Skin of body (tissue), 3 donors: ENCODE measurements at places on chromosomes 16 and 17. TPM values are rescaled to one million over a fixed set of nuclear protein-coding genes. Genes with fewer than 3 reads are reported as not detected.

The AMFR gene
- 88.4 TPM for total RNA-seq

The GCGR gene
- not detected for total RNA-seq

The SLC4A1 gene
- total RNA-seq, result 30.1 TPM

The ITGB4 gene
- 31.4 TPM for total RNA-seq

The ITGB3 gene
- total RNA-seq, result 11.6 TPM

The CDH8 gene
- total RNA-seq, result 5.6 TPM

The ZFPM1 gene
- 0.69 TPM for total RNA-seq

The PRAC2 gene
- total RNA-seq, result not detected

The BCAR1 gene
- total RNA-seq, result 16.8 TPM

The PTX4 gene
- total RNA-seq, result 0.10 TPM

The KRT39 gene
- total RNA-seq, result 6.4 TPM

The DYNC1LI2 gene
- 113 TPM for total RNA-seq

The HEATR9 gene
- total RNA-seq, result not detected

The TMEM94 gene
- 21.6 TPM for total RNA-seq

The CCDC200 gene
- total RNA-seq, result not detected

The ZNF768 gene
- 11.2 TPM for total RNA-seq

The TPSB2 gene
- 3.9 TPM for total RNA-seq

The SLC5A10 gene
- 0.20 TPM for total RNA-seq

The FCSK gene
- 8.7 TPM for total RNA-seq

The HOXB6 gene
- total RNA-seq, result 2.9 TPM

The LRRC75A gene
- 2.9 TPM for total RNA-seq

The ASB16 gene
- 0.89 TPM for total RNA-seq

The EPX gene
- 1.9 TPM for total RNA-seq

The ATP6V0A1 gene
- total RNA-seq, result 84.6 TPM

The VAT1L gene
- total RNA-seq, result 2.4 TPM

The HBA1 gene
- total RNA-seq, result 3,010 TPM

The ANKFY1 gene
- 37.9 TPM for total RNA-seq

The CDH3 gene
- total RNA-seq, result 41.4 TPM

The P3H4 gene
- total RNA-seq, result 27.9 TPM

The CSH2 gene
- total RNA-seq, result not detected

The METTL22 gene
- total RNA-seq, result 26.9 TPM

The KRTAP4-6 gene
- 4.0 TPM for total RNA-seq

The IL4R gene
- total RNA-seq, result 14.0 TPM

The SLC12A3 gene
- not detected for total RNA-seq

The KCNG4 gene
- total RNA-seq, result not detected

The KRT12 gene
- 0.10 TPM for total RNA-seq

The MAP2K6 gene
- total RNA-seq, result 8.6 TPM

The METTL2A gene
- total RNA-seq, result 20.1 TPM

The CX3CL1 gene
- 2.6 TPM for total RNA-seq

The TUFM gene
- total RNA-seq, result 51.9 TPM

The TLCD3A gene
- 16.9 TPM for total RNA-seq
